RWPE2 (cell line): ENCODE measurements at places on chromosomes 1 and 21.

DNA sequence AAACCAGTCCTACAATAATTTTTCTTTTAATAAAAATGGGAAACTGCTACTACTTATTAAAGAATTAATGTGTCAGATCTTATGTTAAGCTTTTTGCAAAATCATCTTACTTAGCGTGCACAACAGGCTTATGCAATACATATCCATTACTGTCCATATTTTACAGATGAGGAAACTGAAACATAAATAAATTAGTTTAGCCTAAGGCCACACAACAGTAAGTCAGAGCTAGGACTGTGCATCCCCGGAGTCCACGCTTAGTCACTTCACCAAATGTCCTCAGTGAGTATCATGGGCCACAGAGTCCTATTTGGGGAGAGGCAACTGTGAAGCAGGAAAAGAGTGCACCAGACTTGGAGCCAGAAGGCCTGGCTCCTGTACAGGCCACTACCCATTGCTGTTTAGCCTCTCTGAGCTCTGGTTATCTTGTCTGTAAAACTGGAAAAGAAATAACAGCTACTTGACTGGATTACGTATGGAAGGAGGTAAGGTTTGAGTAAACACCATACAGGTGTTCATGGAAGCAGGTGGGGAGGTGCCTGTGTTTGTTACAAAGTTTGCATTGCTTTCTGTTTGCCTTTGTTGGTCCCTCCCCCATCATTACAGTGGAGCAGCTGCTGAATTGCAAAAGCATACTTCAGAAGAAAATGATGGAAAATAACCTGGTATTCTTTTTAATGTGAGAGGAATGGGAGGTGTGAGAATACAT is 192.8 kb downstream of the FCRL5 start:
- DNase-seq = no peak

DNA sequence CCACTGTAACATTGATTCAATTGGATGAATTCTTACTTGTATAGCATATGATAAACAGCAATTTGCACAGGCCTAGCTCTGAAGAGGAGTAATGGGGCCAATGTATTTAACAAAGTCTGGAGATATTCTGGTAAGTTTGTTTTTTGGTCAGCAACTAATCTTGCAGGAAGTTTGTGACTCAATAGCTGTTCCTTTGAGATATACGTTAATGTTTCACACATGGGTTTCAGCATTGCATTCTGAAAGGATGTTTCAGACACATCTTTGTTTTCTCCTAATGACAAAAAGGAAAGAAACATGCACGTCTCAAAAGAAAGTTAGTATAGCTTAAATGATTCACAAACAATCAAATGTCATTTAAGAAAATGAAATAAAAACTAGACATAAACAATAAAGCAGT is 49.0 kb downstream of the LTN1 start:
- no peak for DNase-seq

DNA sequence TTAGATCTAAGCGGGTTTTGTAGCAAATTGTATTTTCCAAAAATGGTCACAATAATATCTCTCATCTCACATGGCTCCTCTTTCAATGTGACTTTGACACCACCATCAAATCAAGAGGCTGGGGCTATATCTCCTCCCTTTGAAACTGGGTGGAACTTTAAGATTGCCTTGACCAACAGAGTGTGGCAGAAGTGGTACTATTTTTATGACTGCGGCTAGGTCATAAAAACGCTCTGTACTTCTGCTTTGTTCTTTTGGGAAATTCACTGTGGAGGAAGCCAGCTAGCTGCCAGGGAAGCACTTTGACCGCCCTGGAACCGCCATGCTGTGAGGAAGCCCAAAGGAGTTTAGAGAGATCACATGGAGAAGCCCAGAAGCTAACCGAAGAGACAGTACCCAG is 50.7 kb upstream of the ACOT11 start:
- no peak for DNase-seq

DNA sequence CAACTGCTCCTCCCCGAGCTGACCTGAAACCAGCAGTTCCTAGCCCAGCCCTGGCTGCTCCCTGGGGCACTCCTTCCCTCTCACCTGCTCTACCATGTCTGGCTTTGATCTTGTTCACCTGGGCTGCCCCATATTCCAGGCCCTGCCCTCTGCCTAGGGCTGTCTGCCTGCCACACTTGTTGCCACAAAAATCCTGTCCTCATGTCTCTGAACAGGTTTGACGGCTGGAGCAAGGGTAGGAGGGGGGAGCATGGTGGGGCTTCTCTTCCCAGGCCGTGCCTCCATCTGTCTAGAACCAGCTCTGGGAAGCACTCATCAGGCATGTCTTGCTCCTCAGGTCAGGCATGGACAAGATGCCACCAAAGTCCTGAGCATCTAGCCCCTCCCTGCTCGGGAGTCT is 44.3 kb upstream of the WNT2B start:
- no peak for DNase-seq

- DNase-seq = no peak
These were observed 12.6 kb upstream of the KLF18 start for GRCh38 chr1:44154049-44154448.

DNA sequence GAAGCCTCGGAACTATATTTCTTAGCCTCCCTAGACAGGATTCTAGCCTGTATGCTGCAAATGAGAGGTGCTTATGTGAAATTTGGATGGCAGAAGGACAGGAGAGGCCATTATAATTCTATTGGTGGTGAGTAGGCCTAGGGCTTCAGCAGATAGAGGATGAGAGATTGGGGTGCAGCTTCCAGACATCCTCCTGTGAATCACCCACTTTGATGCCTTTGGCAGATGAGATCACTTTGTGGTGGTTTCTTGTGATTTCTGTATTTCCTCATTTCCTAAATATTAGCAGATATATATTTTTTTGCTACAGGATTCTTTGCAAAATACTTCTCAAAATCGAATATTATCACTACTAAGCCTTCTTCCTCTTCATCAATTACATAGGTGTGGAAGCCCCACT is 37.3 kb downstream of the MFSD2A start:
- DNase-seq = no peak

GRCh38 chr1:232766241-232766890 is 38.9 kb upstream of the MAP10 start:
- DNase-seq = no peak

GRCh38 chr1:43432171-43432860 is 21.4 kb downstream of the HYI start:
- DNase-seq = peak; percentile 42

DNA sequence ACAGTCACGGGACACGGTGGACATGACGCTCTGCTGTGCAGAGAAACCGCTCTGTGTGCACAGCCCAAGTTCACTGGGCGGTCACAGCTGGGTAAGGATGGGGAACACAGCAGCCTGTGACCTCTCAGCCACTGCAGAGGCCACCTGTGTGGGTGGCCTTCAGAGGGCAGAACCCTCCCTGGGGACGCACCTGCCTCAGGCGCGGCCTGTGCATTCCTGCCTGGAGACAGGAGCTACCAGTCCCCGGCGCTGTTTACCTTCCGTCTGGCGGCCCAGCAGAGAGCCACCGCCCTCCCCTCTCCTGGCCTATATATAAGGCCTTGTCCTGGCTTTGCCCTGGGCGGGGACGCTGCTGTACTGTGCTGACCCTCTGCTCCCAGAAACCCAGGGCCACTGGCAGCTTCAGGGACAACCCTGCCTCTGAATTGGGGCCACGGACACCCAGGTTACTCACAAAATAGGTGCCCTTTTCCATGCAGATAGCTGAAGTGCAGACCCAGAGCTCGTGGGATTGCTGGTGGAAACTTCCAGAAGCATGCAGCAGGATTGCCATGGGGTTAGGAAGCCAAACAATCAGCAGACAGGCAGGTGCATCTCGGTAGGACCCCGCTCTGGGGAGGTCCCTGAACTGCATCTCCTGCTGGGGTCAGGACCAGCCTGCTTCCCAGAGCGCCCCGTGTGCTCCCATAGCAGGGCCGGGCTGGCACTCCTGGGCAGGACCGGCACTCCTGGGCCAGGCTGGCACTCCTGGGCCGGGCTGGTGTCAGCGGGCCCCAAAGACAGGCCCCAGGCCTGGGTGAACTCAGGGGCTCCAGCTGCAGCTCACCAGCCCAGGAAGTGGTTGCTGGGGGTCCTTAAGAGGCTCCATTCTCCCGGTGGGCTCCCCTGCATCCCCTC is 83.6 kb downstream of the SIK1 start:
- no peak for DNase-seq
